ENCODE measurements at places on chromosomes 5 and 9.

GRCh38 chr5:150162142-150162513 is 4.5 kb upstream of the CDX1 start:
- DNase-seq = no peak

DNA sequence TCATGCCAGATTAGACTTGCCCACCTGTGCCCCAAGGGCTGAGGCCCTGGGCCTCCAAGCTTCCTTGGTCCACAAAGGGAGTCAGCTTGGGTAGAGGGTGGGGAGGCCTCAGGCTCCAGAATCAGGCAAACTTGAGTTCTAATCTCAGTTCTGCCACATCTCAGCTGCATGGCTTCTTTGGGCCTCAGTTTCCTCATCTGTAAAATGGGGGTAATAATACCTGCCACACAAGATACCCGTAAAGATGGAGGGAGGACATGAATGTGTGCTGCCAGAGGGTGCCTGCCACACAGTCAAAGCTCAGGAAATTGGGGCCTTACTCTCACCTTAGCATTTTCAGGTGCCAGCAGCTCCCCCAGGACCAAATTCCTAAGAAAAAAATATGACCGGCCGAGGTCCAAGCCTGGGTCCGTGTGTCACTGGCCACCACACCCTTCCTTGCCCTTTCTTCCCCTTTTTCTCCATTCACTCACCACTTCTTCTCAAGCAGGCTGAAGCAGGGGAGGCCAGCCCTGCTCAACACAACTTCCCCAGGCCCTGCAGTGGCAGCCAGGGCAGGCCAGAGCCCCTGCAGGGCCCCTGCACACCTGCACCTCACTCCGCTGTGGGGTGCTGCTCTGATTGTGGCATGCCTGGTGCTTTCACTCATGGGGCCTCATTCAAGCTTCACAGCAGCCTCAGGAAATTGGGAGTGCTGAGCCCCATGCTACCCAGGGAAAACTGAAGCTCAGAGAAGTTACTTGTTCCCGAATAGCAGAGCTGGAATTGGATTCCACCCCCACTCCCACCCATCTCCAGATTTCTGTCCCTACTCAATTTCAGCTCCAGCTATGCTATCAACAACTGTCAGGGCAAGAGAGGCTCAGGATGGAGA is 3.9 kb downstream of the RGS14 start:
- peak; percentile 38 for DNase-seq

DNA sequence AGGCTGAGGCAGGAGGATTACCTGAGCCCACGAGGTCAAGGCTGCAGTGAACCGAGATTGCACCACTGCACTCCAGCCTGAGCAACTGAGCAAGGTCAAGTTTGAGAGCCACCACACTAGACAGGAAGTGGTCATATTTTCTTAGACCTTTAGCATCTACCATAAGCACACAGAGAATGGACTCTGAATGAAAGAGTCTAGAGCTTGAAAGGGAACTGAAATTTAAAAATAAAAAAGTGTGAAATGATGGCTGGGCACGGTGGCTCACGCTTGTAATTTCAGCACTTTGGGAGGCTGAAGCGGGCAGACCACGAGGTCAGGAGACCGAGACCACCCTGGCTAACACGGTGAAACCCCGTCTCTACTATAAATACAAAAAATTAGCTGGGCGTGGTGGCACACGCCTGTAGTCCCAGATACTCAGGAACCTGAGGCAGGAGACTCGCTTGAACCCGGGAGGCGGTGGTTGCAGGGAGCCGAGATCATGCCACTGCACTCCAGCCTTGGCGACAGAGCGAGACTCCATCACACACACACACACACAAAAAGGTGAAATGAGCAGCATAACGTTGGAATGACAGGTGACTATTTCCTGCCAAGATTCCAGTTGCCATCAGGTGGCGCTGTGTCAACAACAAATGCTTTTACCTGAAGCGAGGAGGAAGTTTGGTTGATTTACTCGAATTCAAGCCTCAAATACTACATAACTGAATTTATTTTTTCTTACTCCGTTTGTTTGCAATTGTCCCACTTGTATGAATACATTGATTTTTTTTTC is 21.3 kb upstream of the AK3 start:
- DNase-seq = peak; percentile 76

DNA sequence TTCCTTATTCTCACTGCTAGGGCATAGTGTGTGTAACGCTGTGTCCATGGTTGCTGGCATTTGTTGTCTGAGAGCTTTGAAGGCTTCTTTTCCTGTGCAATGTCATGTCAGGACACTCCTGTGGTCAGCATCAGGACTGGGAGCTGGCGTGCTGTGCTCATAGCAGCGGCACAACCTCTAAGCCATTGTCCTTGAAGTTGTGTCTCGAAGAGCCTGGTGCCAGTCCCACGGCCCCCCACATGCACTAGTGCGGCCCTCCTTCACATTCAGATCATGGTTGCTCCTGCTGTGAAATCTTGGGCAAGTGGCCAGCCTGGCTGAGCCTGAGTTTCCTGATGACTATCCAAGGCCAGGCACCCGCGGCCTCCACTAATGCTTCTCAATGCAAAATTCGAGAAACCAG is 32.4 kb downstream of the PDZD2 start:
- no peak for DNase-seq

DNA sequence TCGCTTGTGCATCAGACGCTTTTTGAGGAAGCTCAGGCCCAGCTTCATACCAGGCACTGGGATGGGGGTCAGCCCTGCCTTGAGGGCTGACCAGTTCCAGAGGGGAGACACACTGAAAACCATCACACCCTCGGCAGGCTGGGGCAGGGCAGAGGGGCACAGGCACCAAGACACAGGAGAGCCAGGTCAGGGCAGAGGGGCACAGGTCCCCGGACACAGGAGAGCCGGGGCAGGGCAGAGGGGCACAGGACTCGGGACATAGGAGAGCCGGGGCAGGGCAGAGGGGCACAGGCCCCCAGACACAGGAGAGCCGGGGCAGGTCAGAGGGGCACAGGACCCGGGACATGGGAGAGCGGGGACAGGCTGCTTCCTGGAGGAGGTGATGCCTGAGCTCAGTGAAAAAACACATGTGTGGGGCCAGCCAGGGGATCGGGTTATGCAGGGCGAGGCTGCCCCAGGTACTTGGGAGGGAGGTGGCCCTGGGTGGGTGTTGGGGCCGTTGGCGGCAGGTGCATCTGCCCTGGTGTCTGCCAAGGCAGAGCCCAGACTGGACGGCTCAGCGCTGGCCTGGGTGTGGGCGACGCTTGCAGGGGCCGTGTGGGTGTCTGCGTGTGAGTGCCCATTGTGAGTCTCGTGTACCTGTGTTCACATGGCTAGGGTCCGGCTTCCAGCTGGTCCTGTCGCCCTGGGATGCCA is 15.1 kb upstream of the SLC2A6 start:
- no peak for DNase-seq

DNA sequence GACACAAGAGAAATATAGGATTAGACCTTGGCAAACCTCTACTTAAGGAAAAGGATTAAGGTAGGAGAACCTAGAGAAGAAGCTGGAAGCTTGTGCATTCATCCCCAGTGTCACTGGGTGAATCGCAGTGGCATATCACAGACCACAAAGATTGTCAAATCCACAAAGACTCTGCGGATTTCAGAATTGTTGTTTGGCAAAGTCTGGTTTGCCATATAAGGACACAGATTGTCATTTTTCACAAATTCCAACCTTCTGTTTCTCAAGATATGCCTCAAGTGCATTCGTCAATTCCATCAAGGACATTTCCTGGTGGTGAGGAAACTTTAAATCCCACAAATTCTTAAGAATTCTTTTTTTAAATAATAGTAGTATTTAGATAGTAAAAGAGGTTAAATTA is 395.1 kb upstream of the PAPPA start:
- no peak for DNase-seq

DNA sequence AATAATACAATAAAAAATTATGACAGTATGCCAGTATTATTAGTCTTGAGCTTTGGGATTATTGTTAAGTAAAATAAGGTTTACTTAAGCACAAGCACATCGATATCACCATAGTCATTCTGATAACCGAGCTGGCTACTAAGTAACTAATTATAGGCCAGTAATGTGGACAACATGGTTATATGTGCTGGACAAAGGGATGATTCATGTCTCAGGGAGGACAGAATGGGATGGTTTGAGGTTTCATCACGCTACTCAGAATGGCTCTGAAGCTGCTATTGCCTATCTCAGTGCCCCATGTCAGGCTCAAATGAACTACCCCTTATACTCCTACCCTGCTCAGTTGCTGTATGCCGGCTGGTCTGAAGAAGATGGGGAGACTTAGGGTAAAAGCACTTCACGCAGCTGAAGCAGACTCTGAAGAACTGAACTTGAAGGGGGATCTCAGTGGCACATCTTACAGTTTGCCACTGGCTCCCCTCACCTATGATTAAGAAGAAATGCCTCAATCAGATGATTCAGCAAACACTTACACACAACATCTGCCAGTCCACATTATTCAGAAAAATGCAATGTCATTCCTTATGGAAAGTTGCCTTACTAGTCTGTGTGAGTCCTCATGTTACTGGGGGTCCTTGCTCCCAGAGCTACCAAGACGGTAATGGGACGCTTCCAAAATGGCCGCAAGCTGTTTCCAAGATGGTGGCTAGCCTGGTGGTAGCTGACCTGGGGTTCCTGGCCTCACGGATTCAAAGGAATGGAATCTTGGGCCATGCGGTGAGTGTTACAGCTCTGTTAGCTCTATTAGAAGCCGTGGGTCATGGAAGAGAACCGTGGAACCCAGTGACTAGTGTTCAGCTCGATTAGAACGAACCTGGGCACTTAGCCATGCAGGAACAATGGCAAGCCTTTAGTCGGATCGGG is 1098.6 kb downstream of the TAF11L14 start:
- DNase-seq = no peak

DNA sequence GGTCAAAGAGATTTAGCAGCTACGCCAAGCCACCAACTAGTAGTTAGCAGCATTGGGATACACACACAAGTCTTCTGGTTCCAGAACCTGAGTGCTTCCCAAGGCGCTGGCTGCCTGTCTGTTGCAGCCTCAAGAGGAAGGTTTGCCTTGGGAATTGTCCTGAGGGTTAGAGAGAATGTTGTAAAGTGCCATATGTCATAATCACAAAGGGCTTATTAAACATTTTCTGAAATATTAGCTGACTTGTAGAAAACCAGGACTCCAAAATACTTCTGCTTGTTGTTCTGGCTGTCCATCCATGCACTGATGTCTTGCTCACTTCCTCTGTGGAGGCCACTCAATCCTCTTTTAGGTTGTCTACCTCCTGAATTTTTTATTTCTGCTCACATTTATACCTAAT is 46.3 kb downstream of the SLC36A1 start:
- no peak for DNase-seq

GRCh38 chr5:54601411-54602230 is 84.1 kb downstream of the SNX18 start:
- DNase-seq = no peak

GRCh38 chr5:89842531-89842930 is 567.0 kb downstream of the CETN3 start:
- no peak for DNase-seq

DNA sequence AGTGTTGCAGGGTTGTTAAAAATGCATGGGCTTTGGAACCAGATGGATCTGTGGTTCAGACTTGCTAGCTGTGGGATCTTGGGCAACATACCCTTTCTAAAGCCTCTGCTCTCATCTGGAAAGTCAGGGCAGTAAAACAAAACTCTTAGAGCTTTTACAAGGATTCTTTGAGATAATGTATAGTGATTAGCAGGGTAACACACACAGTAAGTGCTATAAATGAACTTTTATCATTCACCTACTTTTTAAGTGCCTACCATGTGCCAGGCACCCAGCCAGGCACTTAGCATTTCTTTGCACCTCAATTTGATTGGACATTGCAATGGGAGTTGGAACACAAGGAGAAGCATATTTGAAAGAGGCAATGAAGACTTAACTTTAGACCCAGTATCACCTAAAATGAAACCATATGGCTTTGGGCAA is 208.6 kb upstream of the PAPPA start:
- no peak for DNase-seq

DNA sequence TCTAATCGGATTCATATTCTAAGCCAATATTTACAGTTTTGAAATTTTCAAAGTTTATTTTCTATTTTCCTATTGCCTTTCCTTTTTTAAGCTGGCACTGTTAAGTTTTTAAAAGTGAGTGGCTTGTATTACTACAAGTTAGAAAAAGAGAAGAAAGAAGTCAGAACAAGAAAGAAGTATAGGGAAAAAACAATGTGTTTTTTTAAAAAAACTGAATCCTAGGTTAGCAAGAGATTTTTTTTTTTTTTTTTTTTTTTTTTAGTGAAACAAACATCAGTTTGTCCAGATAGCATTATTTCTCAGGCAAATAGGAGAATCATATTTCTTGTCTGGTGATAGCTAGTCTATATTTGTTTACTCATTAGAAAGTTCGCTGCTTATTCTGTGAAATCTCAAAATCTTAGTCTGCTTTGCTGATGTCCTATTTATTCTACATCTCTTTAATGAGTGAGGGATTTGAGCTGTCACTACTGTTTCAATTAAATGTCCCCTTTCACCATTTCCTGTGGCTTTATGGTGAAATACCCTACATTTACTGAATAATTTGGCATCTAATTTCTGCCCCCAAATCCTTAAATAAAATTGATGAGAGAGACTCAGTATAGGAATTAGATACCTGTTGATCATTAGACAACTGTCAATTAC is 19.1 kb upstream of the LMNB1 start:
- no peak for DNase-seq

GRCh38 chr5:174090129-174090528 is 44.6 kb downstream of the NSG2 start:
- no peak for DNase-seq

DNA sequence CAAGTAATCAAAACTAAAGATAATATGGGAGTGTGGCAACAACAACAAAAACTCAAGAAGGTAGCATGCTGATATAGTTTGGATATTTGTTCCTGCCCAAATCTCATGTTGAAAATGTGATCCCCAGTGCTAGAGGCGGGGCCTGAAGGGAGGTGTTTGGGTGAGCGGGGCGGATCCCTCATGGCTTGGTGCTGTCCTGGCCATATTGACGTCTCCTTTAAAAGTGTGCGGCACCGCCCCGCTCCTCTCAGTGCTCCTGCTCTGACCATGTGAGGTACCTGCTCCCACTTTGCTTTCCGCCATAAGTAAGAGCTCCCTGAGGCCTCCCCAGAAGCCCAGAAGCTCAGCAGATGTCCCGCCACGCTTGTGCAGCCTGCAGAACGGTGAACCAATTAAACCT is 25.6 kb downstream of the MED27 start:
- no peak for DNase-seq

DNA sequence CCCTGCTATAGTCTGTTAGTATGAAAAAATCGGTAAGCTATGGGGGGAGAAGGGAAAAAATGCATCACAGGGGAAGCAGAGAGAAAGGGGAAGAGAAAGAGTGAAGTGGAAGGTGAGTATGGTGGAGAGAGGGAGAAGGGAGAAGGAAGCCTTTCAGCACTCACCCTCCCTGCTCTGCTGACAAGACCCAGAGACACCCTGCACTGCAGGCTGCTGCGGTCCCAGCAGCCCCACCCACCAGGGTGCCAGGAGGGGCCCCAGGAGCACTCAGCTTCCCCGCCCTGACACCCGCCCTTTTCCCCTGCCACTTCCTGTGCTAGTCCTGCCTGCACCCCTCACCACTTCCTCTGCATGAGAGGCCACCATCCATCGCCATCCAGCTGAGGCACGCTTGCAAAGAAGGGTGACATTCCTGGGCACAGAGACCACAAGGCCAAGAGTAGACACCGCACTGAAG is 12.7 kb downstream of the STK10 start:
- peak; percentile 89 for DNase-seq
